ENCODE measurements at places on chromosomes 7 and 10.

GRCh38 chr10:132155723-132156381 is 30.9 kb upstream of the DPYSL4 start:
- DNase-seq: no peak

DNA sequence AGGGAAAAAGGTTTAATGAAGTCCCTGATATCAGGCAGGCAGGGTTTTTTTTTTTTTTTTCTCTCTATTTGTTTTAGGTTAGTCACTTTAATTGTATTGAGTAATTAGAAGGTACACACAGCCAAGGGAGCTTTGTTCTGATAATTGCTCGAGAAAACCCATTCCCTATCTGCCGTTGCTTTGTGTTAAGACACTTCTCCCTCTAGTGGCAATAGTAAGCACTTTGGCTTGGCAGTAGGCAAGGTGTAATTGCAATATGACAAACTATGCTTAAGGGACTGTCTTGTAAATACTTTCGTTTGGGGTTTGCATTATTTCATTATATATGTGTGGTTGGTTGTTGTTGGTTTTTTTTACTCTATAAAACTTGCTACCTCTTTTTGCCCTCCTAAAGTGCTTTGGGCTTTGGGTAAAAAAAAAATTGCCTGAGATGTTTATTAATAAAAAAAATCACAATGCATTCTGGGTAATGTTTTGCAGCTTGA is 113.4 kb downstream of the BTRC start:
- DNase-seq: no peak

DNA sequence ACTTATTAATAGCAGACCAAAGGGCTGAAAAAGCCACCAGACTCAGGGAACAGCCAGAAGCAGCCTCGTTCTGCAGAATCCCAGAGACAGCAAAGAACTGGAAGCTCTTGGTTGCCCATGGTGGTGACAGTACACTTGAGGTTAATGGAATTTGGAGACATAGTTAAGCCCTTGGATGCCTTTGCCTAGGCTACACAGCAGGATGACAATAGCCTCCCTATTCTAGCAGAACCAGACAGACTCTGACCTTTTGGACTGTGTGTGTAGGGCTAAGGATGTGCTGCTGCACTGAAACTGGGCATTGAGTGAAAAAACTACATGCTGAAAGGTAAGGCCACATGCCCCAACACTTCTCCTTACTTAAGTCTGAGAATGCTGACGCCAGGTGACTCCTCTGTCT is 22.7 kb downstream of the OTUD1 start:
- DNase-seq: no peak

DNA sequence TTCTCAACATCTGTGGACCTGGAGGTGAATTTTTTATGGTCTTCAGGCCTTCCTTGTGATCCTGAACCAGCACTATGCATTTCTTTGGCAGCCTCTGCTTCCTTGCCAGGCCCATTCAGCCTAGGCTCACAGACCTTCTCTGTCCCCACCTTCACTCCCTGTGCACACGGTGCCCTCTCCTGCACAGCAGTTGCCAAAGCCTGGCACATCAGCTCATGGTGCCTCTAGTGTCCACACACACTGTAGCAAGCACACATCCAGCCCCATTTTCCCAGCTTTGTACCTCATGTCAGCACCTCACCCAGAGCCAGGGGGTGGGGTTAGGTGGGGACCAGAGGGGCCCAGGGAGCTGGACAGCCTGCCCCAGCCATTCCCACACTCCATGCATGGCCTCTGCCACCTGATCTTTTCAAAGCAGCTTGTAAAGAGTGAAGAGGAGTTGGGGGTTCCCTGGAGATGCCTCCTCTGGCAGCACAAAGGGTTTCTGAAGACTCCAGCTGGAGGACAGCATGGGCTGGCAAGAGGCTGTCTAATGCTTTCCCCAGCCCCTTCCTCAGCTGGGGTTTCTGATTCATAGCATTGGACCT is 57.9 kb upstream of the TMEM72 start:
- DNase-seq: no peak

DNA sequence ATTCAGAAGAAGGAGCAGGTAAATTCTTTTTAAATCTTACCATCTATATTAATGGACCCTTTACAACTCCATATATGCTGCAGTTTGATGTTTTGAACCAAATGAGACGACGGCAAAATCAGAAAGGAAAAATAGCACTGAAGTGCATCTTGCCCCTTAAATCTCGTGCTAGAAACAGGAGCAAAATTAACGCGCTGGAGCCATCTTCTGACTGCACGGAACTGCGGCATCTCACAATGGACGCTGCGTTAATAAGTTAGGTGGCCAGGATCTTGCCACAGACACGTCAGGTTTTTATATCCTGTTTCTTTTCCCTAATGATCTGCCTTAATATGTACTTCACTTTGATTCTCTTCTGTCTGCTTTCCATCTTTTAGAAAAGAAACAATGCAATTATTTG is 354.5 kb downstream of the TFEC start:
- peak; percentile 32 for DNase-seq

- DNase-seq: no peak
Measured at GRCh38 chr10:74813381-74814259, 12.8 kb upstream of the KAT6B start.

GRCh38 chr10:129972145-129972965 is 8.3 kb upstream of the EBF3 start:
- DNase-seq: no peak

GRCh38 chr7:40156988-40157387 is 22.2 kb downstream of the SUGCT start:
- no peak for DNase-seq
